ENCODE measurements at places on chromosomes 11 and 22.
A peak's percentile ranks its signal among the peaks of the same experiment; 100 is the strongest.

DNA sequence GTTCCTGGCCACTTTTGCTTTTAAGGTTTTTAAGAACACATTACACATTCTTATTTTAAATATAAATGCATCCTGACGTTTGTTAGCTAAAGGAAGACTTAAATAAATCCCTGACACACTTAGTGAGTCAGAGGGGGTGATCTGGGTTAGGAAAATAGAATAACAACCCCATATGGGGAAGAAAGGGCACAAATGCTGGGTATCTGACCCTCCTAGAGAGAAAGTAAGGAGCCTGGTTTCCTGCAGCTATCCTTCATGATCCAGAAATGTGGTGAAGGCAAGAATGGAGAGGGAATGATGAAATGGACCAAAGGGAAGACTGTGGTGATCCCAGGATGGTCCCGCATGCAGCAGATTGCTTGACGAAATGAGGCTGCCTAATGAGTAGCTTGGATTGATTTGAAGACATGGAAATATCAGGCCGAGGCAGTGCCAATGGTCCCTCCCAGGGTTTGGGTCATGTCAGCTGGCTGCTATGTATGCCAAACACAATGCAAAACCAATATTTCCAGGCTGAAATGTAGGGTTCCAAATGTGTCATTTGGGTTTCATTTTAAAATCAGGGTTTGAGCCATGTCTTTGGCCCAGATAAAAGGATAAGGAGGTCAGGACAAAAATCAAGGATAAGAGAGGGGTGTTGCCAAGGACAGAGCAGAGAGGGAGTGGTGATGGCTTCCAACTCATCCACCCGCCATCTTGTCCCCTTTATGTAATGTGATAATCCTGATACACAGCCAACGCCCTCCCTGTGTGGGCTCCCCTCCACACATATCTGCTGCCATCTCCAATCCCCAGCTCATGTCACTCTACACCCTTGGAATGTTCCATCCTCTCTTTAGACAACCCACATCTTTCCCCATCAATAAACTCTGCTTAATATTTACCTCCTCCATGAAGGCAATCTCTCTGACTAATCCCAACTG is 135.1 kb upstream of the PITPNB start:
- DNase-seq: no peak

GRCh38 chr22:24444729-24445466 is 17.5 kb downstream of the ADORA2A start:
- no peak for DNase-seq

DNA sequence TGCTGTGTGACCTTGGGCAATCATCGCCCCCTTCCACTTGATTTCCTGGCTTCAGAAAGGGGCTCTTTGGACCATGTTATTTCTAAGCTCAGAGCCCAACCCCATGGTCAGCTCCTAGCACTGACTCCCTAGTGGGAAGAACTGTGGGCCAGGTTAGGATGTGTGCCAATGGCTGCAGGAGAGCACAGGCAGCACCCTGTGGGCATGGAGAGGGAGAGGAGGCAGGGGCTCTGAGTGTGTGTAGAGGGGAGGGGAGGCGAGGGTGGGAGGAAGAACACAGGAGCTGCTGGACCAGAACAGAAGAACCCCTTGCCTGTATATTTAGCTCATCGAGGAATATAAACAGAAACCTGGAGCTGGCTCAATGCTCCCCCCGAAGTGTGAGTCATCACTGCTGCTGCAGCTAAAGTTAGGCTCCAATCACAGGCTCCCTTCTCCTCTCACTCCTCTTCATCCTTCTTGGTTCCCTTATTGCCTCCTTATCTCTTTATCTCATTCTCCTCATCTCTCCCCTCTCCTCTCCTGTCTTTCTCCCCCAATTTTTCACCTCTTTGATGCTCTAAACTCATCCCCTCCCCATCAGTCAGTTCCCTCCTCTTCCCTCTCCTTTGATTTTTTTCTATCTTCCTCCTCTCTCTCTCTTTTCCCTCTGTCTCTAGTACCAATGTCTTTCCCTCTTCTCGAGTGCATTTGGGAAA is 14.5 kb upstream of the RPS19BP1 start:
- no peak for DNase-seq

- peak; percentile 42 for DNase-seq
These were observed 52.4 kb downstream of the CACNA1I start for GRCh38 chr22:39622881-39623367.

DNA sequence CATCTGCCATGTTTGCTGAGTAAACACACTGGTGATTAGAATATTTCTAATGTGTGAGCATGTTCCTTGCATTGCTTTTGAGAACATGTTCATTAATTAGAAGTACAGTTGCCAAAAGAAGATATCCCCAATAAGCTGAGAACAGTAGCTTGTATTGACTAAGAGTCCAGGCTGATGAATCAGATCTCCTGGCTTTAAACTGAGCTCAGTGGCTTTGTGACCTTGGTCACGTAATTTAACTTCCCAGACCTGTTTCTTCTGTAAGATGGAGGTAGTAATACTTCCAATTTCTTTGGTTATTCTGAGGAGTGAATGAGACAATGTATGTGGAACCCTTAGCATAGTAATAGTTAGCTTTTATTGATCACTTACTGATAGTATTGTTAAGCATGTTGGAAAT is 61.9 kb downstream of the CYB5R2 start:
- no peak for DNase-seq

DNA sequence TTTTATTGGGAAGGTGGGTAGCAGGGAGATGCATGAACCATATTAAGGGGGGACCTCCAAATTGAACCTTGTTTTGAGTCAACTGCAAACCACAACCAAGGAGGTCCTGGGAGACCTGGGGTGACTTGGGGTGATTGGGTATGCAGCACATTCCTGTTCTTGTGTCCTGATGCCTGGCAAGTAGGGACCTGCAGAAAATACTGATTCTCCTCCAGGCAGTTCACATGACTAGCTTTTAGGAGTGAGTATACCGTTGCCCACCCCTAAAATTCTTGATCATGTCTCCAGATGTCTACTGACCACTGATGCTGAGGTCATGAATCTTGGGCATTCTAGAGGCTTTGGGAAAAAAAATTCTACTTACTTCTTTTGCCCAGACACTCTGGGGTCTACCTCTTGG is 6.3 kb downstream of the EHF start:
- DNase-seq: no peak

DNA sequence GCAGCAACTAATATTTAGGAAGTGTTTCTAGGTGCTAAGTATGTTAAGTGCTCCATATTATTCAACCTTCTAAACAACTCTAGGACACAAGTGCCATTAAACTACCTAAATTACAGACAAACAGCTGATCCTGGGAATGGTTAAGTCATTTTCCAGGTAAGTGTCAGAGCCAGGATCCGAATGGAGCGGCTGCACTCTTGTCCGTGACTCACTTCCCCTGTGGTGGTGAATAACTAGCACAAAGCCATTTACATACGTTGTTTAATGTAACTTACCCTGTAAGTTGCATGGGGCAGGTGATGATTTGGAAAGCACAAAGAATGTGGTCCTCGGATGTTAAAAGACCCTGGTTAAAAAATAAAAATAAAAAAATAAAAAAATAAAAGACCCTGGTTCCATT is 8.8 kb upstream of the PRG2 start:
- no peak for DNase-seq

- DNase-seq: no peak
These were observed 187.0 kb downstream of the DSCAML1 start for GRCh38 chr11:117610045-117610444.

DNA sequence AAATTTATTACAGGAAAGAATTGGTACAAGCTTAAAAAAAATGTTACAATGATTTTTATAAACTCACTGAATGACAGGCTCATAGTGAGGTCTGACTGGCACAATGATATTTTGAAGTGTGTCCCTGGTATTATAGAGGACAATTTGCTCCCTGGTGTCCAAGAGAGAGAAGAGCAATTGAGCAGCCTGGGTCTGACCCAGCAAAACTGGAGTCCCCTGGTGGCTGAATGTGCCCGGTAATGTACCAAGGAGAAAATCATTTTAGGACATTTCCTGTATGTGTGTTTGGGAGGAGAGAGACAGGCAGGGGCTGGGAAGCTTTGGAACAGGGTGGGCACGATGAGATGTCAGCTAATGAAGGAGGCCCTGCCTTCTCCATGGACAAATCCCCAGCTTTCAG is 125.3 kb downstream of the APOL5 start:
- DNase-seq: no peak

DNA sequence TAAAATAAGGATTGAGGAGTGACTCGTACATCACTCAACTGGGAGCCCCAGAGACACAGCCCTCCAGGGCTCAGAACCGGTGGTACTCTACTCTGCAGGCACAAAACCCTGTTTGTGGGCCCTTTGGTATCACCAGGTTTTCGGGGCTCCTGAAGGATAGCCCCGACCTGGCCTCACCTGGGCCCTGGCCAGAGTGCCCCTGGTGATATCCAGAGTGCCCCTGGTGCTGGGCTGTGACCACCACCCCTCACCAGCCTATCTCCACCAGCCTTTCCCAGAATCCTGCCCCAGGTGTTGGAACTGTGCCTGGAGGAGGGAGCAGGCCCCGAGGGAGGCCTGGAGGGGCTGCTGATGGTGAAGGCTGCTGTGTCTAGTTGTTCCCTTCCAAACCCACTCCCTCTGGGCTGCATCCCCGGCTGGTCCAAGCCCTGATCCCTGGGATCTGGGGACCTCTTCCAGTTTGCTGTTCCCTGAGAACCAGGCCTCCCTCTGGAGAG is 2.2 kb upstream of the GGT5 start:
- no peak for DNase-seq

DNA sequence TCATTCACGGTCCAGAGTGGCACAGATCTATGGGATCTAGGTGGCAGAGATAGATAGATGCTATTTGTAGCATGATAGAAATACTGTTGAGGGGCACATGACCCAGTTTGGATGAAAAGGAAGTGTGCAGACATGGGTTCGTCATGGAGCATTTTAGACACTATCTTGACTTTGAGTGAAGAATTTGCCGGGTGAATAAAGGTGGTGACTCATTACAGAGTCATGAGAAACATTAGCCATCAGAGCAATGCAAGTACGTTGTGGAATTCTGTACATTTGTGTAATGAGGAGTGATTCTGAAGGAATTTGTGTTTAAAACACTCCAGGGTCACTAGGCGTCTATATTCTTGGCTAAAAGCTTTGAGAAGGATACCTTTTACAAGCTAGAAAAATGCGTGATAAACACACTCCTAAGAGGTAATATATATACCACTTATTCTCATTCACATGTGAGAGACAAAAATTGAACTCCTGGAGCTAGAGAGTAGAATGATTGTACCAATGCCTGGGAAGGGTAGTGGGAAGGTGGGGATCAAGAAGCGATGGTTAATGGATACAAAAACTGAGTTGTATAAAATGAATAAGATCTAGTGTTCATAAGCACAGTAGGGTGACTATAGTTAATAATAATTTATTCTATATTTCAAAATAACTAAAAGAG is 593.7 kb upstream of the LUZP2 start:
- DNase-seq: no peak

DNA sequence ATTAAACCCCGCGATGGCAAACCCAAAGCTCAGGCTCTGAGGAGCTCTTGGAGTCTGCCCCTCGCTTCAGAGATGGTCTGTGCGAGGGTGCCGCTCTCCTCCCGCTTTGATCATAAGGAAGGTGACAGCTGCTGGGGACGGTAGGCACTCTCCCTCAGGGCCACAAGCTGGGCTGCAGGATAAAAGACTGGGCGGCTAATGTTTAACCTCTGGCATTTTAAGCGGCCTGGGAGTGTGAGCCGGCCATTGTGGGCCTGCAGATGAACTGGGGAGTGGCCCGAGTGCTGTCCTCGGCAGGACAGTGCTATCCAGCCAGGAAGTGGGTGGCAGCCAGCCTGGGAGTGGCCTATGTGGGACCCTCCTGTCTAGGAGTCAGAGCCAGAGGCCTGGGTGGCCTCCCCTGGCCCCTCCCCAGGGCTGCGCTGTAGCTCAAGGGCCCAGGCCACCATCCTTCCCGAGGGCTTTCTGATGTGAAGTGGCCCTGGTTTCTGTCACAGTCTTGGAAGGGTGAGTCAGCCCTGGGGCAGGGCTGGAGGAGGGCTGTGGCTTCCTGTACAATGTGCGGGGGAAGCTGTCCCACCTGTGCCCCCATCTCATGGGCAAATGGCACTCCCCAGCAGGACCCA is 58.7 kb upstream of the PRODH start:
- no peak for DNase-seq

DNA sequence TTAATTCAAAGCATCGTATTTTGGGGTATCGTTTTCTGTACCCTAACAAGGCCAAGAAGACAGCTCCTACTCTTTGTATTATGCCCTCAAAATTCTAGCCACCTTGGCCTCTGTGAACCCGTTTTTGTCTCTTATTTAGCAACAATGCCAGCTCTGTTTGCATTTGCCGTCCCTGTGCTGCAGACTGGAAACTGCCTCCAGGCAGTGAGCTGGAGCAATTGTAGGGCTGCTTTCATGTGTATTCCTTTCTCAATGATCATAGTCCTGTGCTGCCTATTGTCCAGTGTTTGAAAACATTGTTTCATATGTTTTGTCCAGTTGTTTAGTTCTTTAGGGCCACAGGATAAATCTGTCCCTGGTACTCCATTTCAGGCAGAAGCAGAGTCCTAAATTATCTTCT is 19.9 kb upstream of the BACE1-AS start:
- DNase-seq: no peak

GRCh38 chr11:115503083-115503885 is 931 bp downstream of the CADM1 start:
- DNase-seq: no peak

DNA sequence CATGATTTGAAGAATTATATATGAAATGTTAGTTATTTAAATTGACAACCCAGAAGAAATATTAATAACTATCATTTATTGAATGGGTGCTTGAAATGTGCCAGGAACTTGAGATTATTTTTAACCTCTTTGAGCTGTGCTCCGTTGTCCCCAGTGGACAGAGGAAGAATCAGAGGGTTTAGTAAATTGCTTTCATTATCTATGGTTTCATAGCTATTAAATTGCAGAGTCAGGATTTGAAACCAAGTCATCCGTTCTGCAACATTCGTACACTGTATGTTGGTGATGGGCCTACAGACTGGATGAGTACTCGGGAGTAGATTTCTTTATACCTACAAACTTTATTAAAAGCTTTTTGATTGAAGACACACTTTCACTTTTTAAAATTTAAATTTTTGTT is 4.9 kb downstream of the HSD17B12 start:
- no peak for DNase-seq

GRCh38 chr11:82959987-82960778 is 58.6 kb downstream of the DDIAS start:
- DNase-seq: no peak

DNA sequence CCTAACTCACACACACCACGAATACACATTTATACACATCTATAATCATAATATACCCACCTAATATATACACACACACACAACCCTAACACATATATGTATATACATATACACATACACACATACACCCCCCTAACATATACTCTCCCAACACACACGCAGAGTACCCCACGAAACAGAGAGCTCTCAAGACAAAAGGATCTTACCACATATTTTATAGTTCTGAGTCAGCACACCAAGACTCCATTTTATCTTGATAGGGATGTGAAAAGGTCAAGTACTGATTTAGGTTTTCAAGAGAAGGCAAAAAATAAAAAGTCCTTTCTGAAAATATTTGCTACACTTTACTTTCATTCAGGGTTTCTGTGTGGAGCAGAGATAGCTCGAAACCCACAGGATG is 1207.2 kb downstream of the LRRC4C start:
- DNase-seq: no peak
